NCI-H748 treated with DMSO at 0.1 percent for 48 hours (cell line): ENCODE measurements at places on chromosomes 7 and 10.
A peak's percentile ranks its signal among the peaks of the same experiment; 100 is the strongest.

DNA sequence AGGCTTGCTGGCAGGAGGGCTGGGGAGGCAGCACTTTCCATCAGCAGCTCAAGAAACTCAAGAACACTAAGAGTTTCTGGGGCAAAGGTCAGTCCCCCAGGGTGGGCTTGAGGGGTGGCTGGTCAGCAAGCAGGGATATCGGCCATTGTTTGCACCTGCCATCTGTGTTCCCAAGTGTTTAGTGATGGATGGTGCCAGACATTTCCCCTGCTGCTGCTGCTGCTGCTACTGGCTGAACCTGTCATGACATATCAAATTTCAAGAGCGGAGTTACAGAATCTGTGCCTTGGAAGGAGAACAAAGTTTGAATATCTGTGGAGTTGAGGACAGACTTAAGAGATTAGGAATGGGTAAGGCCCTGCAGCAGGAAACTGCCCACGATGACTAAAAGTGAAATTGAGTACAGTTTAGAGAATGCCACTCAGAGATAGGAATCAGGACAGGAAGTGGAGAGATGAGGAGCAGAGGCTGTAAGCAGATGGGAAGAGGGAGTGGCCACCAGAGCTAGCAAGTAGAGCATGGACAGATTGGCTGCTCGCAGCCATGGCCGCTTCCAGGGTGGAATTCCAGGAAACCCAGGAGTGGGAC is 39.2 kb upstream of the PPP1R3C start:
- DNase-seq: peak; percentile 63

GRCh38 chr10:112678581-112678980 is 231.6 kb downstream of the VTI1A start:
- peak; percentile 28 for DNase-seq

DNA sequence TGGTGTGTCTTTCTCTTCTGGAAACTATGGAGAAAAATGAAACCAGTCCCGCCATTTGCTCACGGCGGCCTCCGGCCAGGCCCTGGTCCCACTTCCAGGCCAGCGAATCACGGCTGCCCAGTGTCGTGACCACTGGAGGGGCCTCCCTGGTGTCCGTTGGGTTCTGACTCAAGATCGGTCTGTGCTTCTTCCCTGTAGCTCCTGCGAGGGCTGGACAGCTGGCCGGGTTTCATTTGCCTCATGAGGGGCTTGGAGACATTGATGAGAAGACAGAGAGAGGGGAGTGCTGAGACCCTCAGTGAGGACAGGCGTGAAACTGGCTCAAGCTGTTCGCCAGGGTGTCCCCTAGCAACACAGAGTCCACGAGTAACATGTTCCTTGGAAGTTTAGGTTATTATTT is 108.6 kb downstream of the ADARB2 start:
- no peak for DNase-seq

GRCh38 chr7:137925754-137926153 is 76.1 kb downstream of the CREB3L2 start:
- no peak for DNase-seq

GRCh38 chr10:114911052-114911711 is 26.8 kb upstream of the TRUB1 start:
- DNase-seq: no peak

DNA sequence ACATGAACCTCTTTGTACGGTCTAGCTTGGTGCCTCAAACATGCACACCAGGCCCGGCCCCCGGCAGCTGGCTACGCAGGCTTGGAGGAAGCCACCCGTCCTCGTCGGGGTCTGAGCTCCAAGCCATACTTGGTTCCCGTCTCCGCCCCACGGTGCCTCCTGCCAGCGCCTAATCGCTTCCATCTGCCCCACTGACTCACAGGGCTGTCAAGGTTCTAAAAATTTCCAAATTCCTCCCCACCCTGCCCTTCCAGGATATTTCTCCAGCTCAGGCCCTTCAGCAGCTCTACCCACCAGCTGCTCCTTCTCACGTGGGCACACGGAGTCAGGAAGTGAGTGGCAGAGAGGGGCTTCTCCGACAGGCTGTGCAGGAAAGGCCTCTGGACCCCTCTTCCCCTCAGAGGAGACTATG is 38.8 kb downstream of the TMEM270 start:
- DNase-seq: no peak

DNA sequence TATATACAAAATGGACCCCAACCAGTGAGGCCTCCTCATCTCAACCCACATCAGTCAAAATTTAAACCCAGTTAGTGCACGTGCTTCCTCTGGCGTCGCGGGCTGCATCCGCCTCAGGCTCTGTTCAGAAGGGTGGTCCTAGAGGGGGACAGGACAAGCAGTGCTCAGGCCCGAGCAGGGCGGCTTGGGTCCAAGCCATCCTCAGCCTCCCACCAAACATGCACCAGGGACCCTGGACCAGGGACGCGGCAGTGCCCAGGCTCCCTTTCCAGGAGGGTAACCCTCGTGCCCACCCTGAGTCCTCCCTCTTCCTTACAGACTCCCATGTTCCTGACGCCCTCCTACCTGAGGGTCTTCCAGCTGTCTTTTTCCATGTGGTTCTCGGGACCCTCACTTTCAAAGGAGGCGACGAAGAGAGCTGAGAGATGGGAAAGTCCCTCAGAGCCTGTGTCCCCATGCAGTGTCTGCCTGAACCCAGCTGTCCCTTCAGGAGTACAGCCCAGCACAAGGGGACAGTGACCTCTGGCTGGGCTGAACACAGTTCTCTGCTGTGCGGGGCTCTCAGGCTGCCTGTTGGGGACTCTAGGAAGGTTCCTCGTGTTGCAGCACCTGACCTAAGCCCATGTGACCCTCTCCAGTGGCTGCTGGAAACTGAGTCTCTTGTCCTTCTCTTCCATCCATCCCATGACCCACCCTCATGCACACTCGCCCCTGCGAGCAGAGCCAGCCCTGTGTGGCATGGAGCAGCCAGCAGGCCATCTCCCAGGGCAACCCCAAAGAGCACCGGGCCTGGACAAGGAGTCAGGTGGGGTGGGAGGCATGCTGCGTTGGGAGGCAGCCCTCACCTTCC is 58.1 kb downstream of the CSGALNACT2 start:
- DNase-seq: no peak

- DNase-seq: no peak
Measured at GRCh38 chr10:127845756-127846155, 47.0 kb downstream of the CLRN3 start.

DNA sequence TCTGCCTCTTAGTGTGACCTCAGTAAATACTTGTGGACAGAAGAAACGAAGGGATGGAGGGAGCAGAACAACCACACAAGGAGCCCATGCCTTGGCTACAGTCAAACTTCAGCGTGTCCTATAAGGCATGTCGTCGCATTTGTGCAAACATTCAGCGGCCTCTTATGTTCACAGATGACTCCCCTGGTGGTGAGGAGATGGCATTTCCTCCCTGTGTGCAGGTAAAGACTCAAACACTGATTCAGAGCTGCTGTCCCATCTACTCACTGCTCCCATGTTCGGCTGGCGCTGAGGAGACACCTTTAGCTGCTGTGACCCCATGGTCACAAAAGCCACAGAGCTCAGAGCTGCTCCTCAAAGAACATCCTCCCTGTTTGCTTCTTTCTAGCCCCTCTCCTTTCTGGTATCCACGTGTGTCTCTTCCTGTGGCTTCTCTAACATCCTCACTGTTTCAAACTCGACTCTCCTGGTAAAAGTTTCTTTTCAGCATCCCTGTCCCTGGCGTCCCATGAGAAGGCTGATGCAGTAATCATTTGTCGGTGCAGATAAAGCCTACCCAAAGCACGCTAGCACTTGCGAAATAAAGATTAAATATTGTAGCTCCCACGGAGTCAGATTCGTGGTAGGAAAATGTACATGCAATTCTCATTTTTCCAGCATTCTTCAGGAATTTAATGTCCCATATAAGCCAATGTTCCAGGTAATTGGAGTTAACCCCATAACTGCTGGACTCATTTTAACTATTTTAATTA is 124.9 kb upstream of the NEBL start:
- no peak for DNase-seq

DNA sequence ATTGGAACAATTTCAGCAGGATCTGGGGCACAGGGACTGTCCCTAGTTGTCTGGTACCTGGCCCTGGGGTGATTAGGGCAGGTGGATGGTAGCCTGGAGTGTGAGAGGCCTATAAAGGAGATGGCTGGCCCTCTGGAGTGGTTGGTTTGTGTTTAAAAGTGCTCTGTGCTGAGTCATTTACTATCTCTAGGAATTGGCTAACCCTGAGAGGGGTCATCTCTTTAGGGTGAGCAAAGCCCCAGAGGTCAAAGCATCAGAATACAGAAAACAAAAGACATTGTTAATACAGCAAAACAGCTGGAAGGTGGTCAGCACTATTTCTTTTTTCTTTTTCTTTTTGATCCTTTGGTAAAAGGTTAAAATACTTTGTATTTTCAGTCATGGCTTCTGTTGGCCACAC is 43.4 kb upstream of the BMPER start:
- DNase-seq: no peak

- no peak for DNase-seq
Measured at GRCh38 chr10:114511881-114512280, 107.6 kb upstream of the AFAP1L2 start.

DNA sequence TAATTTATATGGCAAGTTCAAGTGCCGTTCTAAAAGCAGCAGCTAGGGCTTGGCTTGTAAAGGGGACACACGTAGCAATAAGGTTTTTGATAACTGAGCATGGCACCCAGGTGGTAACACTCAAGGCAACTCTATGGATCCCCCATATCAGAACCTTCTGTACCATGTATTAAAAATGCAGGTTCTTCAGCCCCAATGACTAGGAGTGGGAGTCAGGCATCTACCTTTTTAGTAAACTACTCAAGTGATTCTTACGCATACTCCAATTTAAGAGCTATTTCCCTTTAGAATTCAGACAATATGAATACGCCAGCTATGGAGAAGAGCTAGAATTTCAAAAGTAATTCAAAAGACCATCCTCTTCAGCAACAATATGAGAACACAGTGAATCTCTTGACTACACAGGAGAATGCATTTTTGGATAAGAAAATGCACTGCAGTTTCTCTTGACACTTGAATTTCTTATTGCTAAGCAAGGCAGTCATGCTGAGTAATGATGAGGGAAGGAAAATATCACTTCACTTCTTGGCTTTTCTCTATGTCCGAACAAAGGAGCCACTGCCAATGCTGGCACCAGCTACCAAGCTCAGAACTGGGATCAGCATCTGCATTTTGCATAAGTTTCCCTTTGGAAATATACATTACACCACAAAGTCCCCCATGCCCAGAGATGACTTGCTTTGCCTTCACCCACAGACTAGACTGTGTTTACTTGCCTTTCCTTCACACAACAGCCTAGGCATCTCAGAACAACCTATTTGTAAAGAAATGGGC is 53.5 kb downstream of the ABLIM1 start:
- no peak for DNase-seq

- DNase-seq: no peak
Measured at GRCh38 chr10:119655566-119656001, 4.4 kb downstream of the BAG3 start.

DNA sequence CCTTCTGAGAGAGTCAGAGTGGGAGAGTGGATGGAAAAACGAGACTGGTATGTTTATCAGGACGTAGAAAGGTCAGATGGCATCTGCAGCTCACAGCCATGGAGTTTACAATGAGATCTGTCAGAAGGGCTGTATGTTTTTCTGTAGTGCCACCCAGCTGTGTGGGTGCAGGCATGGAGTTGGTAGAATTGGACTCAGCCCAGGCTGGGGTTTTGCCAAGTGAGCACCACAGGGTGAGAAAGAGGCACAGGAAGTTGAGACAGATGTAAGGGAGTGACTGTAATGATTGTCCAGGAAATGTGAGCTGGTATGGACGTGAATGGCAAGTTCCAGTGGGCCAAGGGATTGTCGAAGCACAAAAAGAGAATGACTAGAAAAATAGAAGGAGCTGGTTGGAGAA is 9.1 kb upstream of the ZYX start:
- no peak for DNase-seq

- no peak for DNase-seq
Measured at GRCh38 chr10:45183174-45183573, 132.2 kb downstream of the OR13A1 start.

GRCh38 chr7:64098-64915 is 128.1 kb upstream of the FAM20C start:
- DNase-seq: no peak

DNA sequence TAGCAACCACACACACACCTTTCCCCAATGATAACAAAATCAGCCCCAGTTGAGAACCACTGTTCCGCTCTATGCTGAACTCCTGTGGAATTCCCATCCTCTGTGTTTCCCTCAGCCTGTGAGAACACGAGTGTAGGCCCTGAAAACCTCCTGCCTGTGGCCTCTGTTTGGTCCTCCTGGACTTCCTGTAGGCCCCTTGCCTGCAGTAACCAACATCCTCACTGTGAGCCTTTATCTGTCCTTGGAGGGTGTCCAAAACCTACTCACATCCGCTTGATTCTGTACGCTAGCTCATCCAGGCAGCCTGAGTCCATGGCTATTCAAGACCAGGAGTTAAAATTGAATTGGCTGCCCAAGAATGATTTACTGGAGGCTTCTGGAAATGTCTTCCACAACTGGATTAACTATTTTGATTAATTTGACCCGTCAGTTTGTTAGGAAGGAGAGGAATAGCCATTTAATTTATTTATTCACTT is 149.8 kb downstream of the AKR1D1 start:
- DNase-seq: no peak

GRCh38 chr7:4713183-4713784 is 31.2 kb downstream of the FOXK1 start:
- DNase-seq: no peak

DNA sequence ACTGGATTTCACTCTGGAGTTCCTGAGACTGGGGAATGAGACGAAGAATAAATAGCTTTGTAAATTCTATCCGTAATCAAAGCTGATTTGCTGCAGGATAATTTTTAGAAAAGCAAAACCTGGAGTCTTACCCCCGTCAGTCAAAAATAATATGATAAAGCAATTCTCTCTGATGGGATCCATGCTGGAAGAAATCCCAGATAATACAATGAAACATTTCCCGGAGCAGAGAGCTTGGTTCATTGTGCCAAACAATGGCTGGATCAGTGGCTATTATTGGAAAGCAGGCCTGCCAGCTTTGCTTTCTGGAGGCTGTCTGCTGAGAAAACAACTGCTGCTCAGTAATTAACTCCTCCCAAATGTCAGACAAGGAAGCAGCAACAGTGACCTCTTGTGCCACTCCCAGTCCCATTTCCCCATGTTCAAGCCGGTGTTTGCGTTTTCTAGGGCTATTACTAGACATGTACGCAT is 609.4 kb upstream of the PCDH15 start:
- peak; percentile 92 for DNase-seq

DNA sequence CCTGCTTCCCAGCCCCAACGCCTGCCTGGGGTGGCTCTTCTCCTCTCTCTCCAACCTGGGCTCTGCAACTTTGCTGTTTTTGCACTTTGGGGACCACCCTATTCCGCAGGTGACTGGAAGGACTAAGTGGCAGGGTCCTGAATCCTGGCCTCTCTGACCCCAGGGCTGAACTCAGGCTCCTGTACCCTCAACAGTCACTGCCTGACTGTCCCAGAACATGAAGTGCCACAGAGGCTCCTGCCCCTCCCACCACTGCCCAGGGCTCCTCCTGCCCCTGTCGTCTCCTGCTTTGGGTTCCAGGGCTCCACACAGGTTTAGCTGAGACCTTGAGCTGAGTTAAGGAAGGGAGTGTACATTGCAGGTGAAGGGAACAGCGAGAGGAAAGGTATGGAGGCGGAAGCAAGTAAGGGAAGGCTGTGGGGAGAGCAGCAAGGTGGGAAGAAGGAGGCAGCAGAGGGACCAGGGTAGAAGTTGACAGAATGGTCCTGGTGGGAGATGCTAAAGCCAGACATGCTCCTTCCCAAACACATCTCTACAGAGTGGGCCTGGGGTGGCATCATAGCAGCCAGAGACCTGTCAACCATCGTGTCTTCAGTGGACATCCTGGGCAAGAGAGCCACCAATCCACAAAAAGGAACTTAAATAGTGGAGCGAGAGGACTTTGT is 5.7 kb upstream of the GRID1 start:
- no peak for DNase-seq
